ENCODE measurements at places on chromosomes 7 and 10.
A peak's percentile ranks its signal among the peaks of the same experiment; 100 is the strongest.

GRCh38 chr7:108308276-108308675, 148.0 kb downstream of the NRCAM start:
- DNase-seq = no peak

GRCh38 chr10:80187465-80188409, 17.6 kb downstream of the ANXA11 start:
- peak; percentile 25 for DNase-seq

DNA sequence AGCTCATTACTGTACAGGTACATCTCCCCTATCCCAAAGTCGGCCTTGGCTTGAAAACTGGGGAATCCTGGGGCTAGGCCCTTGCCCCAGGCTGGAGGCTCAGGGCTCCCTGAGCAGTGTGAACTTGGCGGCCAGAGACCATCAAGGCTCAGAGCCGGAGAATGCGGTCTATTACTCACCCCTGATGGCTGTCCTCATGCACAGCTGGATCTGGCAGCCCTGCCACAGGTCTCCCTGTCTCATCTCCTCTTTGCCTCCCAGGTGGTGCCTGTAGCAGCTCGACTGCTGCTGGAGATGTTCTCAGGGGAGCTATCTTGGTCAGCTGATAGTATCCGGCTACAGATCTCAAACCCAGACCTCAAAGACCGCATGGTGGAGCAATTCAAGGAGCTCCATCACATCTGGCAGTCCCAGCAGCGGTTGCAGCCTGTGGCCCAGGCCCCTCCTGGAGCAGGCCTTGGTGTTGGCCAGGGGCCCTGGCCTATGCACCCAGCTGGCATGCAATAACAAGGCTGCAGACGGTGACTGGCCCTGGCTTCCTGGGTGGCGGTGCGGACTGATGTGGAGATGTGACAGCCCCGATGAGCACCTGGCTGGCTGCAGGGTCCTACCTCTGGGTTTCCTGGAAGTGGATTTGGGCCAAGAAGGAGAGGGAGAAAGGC, 10.7 kb downstream of the IRF5 start:
- DNase-seq = no peak

DNA sequence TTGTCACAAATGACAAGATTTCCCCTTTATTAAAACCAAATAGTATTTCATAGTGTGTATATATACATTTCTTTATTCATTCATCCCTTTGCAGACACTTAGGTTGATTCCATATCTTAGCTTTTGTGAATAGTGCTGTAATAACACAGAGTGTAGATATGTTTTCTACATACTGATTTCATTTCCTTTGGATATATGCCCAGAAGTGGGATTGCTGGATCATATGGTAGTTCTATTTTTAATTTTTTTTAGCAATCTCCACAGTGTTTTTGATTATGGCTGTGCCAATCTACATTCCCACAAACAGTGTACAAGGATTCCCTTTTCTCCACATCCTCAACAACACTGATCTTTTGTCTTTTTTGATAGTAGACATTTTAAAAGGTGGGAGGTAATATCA, 46.4 kb downstream of the CSTF2T start:
- no peak for DNase-seq

DNA sequence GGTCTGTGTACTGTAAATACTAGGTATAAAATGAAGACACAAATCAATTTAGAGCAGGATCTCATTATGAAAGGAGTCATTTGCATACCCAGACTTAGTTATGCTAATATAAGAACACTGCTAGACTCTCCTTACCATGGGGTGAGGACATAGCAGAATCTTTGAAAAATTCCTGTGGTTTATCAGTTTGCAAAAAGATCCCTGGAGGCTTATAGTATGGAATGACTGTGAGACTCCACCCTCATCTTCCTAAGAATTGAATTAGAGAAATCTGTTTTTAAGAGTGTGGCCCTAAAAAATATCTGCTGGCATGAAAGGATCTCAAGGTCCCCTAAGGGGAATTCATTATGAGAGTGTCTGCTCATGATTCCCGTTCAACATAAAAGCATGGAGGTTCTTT, 63.2 kb downstream of the WNT2 start:
- DNase-seq = no peak

Data from stimulated activated CD4-positive, alpha-beta T cell treated with anti-CD3 and anti-CD28 coated beads, Interleukin-15, amount 100 ng/mL, for 1 hour (primary cell).